Stomach (tissue), 19 donors: ENCODE measurements at places on chromosomes 2 and 18. TPM values are rescaled to one million over a fixed set of nuclear protein-coding genes. Genes with fewer than 3 reads are reported as not detected.

Gene CFC1
- polyA plus RNA-seq = 8.6 TPM

Gene NT5C1B
- not detected for polyA plus RNA-seq

Gene UPP2
- not detected for polyA plus RNA-seq

- no peak for DNase-seq
These were observed 73.8 kb downstream of the SCN2A start for GRCh38 chr2:165312999-165313398.

Gene RAD51AP2
- not detected for polyA plus RNA-seq

GRCh38 chr2:150133623-150134022, 353.8 kb downstream of the RND3 start:
- no peak for DNase-seq

DNA sequence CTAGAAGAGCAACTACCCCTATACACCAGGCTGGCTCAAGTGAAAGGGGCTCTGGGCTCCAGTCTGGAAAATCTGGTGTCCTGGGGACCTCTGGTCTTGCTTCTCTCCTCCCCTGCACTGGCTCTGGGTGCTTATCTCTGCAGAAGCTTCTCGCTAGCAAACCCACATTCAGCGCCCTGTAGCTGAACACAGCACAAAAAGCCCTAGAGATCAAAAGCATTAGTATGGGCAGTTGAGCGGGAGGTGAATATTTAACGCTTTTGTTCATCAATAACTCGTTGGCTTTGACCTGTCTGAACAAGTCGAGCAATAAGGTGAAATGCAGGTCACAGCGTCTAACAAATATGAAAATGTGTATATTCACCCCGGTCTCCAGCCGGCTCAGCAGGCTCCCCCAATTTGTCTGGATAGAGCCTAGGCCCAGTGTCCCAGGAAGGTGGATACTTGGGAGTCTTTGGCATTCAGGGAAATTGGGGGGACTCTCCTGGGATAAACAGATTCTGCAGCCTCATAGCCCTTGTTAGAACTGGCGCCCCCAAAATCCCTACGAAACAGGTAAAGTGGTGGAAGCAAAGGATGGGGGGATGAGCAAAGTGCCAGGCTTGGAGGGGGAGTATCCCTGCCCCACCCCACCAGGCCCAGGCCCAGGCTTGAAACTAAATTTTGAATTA, 2.5 kb upstream of the HOXD4 start:
- peak; percentile 13 for DNase-seq

Gene PXDN
- polyA plus RNA-seq = 8.0 TPM

Gene UGT1A9
- polyA plus RNA-seq = not detected

GRCh38 chr18:39611381-39612100, 2045.9 kb upstream of the CELF4 start:
- DNase-seq = no peak

DNA sequence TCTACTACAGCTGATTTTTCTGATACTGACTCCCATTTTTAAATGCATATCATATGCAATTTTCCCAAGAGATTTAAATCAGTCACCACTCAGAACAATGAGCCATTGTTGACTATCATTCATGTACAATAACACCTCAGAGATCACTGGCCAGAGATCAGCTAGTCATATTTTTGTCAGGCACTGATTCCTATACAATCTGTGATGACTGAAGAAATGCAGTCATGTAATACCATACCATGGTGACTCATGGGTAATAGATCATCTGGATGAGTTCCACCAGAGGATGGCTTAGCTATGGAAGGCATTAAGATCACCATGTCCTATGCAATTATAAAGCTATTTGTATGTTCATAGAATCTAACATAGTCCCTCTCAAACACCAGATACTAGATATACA, 285.7 kb upstream of the DCC start:
- DNase-seq = no peak

- no peak for DNase-seq
These were observed 305.7 kb downstream of the AGPS start for GRCh38 chr2:177698281-177698680.
